NCI-H446 (cell line): ENCODE measurements at places on chromosomes 2 and 18.

DNA sequence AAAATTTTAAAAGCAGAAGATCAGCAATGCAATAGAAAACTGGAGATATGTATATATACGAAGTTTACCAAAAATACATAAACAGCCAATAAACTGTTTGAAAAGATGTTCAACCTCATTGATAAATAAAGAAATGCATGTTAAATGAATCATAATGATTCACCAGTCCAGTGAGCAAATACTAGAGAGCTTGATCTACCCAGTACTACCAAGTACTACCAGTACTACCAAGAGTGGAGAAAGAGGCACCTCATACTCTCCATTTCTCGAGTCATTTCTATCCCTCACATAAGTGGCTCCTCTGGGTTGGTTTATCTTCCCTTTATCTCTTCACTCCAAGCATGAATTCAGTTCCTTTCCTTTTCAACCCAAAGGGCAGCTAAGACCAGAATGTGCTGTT, 138.9 kb downstream of the MREG start:
- DNase-seq: no peak

GRCh38 chr2:238999291-238999741, 151.4 kb downstream of the TWIST2 start:
- no peak for DNase-seq

DNA sequence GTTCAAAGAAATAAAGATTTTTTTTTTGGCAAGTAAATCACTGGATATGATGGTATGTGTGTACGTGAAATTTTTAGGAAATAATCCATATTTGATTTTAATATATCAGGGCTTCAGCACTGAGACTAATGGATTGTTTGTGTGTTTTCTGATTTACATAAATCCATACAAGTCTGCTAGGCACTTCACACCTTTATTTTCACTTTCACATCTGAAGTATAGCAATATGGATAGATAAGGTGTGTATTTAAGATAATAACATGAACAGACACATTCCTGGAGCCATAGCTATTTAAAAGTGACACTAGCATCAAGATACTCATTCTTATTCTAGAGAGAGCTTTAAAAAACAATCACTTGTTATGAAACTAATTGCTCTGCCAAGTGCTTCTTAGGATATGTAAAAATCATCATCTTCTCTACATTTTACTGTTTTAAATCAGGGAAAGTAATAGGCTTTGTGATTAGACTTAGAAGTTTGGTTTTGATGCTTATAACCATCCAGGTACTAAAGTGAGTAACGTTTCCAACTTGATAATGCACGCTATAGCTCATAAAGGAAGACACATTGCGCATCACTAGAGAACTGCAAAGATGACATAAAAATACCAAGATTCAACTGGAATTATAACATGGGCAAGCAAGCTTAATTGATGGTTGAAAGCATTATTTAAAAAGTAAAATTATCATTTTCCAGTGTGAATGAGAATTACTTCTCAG, 208.9 kb downstream of the ZEB2 start:
- DNase-seq: no peak

DNA sequence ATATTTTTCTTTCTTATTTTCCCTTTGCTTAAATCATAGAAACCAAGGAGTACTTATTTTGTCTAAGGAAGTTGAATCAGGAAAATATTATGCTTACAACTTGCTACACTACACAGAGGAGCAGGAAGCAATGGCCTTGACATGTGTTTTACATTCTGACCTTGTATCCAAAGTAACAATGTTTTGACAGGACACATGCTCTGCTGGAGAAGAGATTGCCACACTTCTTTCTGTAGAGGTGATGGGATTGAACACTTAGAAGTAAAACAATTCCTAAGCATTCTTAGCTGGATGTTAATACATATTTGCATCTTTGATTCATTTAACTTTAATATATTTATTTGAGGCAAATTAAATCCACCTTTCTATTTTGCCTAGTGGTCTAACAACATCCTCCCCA, 929.1 kb downstream of the DSC3 start:
- no peak for DNase-seq

DNA sequence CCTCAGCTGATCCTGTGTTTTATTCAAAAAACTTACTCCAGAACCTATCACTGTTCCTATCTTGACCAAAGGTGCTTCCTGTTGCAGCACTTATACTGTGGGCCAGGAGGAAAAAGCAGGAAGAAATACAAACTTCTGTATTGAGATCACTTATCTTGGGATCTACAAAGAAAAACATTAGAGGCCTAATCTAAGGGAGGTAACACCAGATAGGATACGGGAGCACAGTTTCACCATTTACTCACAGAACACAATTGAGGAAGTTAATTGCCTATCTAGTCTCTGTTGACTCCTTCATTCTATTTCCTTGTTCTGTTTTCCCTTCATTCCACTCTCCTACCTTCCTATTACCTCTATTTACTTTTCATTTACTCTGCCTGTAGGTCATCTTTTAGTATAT, 287.2 kb upstream of the LINC00305 start:
- no peak for DNase-seq

DNA sequence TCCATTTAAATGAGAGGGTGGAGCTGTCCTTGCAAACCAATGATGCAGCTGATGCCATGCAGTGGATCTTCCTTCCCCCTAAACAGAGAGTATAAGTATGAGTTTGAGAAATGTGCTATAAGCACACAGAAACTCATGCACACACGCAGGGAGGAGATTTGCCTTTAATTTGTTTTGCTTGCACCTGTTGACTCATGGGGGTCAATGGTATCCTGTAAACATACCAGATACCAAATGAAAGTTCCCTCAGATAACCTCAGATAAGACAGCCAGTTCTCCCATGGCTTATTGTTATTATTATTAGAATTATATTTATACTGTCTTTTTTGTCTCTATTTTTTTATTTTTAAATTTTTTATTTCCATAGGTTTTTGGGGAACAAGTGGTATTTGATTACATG, 29.5 kb upstream of the GPR39 start:
- no peak for DNase-seq
